ENCODE measurements at places on chromosomes 1 and 21.

DNA sequence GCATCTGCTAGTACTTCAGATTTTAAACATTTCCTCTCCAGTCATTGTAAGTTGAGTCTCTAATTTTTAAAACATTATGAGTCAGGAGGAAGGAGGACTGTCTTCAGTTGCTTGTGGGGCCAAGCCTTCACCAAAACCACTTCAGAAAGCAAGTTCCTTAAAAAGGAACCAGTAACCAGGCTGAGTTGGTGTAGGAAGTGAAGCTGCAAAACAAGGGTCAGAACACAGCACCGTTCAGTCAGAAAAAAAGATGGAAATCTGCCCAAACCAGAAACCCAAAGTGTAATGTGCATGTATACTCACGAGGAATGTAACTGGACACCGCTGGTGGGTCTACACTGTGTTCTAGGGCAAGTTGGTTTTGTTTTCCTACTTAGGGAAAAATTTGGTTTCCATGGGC is 402.1 kb downstream of the SETD4 start:
- DNase-seq, result no peak

GRCh38 chr1:30310966-30311742 is 412.2 kb downstream of the MATN1 start:
- no peak for DNase-seq

DNA sequence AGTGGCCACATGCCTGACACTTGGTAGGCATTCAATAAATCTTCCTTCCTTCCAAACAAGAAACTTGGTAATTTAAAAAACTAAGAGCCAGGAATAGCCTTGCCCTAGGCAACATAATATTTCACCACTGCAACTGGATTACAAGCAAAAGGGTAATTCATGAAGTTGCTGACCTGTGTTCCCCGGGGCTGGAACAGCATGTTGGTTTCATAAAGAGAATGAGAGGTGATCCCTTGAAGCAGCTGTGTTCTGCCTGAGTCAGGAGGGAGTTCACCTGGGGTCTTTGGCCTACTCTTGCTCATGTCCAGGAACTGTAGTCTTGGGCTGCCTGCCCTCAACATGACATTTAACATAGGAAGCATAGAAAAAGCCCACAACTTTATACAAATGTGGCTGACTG is 329.0 kb upstream of the DAB1 start:
- DNase-seq, result no peak

- DNase-seq, result no peak
These were observed 4.9 kb upstream of the CORT start for GRCh38 chr1:10444795-10445397.

GRCh38 chr1:228408869-228409805 is 2.5 kb upstream of the TRIM11 start:
- DNase-seq, result no peak

- no peak for DNase-seq
These were observed at the start of gene THEM5 for GRCh38 chr1:151853411-151853943. THEM5 (minus strand) TSS chr1:151853712; CDS start chr1:151853565, 147 bp downstream.

DNA sequence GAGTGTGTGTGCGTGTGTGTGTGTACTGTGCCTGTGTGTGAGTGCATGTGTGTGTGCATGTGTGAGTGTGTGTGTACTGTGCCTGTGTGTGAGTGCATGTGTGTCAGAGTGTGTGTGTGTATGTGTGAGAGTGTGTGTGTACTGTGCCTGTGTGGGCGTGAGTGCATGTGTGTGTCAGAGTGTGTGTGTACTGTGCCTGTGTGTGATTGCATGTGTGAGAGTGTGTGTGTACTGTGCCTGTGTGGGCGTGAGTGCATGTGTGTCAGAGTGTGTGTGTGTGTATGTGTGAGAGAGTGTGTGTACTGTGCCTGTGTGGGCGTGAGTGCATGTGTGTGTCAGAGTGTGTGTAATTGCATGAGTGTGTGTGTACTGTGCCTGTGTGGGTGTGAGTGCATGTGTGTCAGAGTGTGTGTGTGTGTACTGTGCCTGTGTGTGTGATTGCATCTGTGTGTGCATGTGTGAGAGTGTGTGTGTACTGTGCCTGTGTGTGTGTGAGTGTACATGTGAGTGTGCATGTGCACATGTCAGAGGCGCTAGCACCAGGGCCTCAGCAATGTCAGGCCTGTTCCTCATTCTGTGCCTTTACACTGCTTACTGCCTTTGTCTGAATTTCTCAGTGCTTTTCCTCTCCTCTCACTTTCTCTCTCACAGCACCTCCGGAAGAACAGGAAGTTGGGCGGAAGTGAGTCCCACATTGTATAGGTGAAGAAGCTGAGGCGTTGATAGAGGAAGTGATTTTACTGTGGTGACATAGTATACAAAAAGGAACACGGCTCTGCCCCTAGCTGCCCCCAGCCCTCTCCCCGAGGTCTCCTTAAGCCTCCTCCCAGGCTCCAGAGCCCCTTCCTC is 4.9 kb downstream of the SLC5A9 start:
- no peak for DNase-seq

DNA sequence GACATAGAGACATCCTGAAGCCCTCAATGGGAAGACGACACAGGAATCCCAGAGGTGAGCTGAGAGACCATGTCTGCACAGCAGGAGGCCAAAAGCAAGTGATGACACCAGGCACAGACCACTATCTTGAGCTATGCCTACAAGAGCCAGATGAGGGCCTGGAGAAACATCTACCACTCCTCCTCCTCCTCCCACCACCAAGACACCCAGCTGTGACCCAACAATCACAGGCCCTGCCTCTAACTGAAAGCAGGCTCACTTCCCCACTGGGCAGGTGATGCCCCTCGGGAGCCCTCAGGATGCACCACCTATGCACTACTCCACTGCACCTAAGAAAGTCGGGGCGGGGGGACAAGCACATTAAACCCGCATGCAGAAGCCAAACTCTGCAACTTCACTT is 16.5 kb downstream of the TADA1 start:
- no peak for DNase-seq

- DNase-seq, result no peak
These were observed 103.1 kb downstream of the TOMM20 start for GRCh38 chr1:235025422-235025984.

DNA sequence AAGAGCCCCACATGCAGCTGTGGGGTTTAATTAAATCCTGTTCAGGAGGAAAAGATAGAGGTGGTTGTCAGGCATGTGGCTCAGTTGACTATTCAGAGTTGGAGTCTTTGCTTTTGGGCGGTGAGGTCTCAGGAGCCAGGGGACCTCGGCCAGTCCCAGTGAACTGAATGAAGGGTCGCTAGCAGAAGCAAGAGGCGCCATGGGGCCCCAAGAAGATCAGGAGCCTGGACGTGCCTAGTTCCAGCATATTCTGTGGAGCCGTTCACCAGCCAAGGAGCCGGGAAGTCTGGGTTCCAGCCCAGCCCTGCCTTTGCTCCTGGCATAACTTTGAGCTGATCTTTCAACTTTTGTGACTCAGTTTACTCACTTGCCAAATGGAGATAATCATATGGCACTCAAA is 217.7 kb upstream of the IRF2BP2 start:
- DNase-seq, result no peak

GRCh38 chr1:223301371-223301770 is 62.6 kb downstream of the SUSD4 start:
- no peak for DNase-seq

DNA sequence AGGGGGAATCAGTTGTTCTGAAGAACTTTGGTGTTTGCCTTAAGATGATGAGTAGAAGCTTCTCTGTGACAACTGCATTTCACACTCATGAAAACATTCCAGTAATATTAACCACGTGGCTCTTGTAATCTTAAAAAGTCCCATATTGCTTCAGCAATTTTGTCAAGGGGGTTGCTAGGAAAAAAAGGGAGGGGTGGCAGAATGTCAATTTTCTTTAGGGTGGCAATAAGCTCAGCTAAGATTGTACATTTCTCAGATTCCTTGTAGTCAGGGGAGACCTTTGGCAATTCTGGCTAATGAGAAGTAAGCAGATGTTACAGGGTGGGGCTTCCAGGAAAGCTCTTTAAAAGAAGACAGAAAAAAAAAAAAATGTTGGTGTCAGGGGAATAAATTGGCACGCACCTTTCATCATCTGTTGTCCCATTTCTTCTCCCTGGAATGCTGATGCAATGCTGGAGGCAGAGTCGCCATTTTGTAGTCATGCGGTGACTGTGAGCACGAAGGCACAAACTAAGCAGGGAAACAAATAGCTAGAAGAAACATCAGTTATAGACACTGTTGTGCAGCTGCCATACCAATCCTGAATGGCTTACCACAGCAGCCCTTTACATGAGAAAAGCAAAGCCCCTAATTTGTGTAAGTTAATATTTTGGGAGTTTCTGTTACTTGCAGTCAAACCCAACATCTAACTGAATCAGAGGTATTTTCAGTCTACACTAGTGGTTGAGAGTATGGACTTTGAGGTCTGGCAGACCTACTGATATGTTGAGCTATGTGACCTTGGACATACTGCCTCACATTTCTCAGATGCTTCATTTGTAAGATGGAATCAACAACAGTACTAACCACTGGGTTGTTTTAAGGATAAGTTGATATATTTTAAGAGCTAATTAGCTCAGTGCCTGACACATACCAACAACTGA is 56.1 kb upstream of the MRPS6 start:
- DNase-seq, result no peak

- no peak for DNase-seq
These were observed 61.3 kb upstream of the WDR26 start for GRCh38 chr1:224495866-224496265.

DNA sequence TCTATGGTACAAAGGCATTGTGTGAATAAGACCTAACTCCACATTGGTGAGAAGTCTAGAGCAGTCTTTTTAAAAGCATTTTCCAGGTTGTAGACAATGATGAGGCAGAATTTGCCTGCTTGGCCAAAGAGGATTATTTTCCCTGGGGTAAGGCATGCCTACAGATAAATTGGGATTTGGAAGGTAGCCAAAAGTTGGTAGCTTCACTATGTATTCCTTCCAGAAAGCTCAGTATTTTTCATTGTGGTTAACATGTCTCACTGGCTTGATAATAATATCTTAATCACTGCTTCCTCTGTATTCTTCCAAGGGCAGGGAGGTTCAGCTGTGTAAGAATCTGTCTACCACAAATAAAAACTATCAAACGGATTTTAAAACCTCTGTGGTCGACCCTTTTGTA is 590.8 kb upstream of the PRMT6 start:
- no peak for DNase-seq

DNA sequence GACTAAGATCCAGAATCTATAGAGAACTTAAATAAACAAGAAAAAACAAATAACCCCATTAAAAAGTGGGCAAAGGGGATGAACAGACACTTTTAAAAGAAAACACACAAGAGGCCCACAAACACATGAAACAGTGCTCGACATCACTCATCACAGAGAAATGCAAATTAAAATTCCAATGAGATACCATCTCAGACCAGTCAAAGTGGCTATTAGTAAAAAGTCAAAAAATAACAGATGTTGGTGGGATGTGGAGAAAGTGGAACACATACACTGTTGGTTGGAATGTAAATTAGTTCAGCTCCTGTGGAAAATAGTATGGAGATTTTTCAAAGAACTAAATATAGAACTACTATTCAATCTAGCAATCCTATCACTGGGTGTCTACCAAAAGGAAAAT is 143.1 kb downstream of the IFI44 start:
- DNase-seq, result no peak

DNA sequence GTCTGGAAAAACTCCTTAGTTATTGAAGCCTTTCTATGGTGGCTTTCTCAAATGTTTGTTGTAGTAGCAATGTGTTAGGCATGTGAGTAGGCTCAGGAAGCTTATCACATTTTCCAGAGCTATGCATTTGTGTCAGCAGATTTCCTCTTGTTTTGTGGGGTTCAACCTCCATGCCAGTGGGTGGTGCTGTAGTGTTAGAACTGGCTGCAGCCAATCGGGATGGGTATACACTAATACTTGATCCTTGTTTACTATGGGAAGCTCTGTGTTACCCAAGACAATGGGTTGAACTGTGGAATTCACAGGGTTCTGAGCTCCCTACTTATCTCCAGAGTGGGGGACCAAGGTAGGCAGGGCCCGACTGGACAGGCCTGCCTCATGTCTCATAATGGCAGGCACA is 348.5 kb upstream of the ADAMTS5 start:
- no peak for DNase-seq

DNA sequence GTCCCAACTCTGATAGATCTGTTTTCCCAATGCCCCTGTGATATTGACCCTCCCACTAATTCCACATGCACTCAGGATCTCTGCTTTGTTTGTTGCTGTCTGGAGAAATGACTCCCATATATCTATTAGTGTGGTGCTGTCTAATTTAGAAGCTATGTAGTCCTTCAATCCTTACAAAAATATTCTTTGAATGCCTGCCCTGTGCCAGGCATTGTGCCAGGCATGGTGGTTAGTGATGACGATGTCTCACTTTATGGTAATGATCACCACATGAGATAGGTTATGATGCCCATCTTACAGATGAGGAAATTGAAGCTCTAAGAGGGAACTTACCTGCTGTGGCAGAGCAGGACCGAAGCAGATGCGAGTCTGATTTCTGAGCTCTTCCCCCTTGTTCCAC is 12.9 kb downstream of the MYOG start:
- no peak for DNase-seq

- no peak for DNase-seq
These were observed 616 bp downstream of the TAF12 start for GRCh38 chr1:28642056-28642846.

- DNase-seq, result no peak
These were observed 5.8 kb upstream of the IKBKE start for GRCh38 chr1:206464456-206464964.

- DNase-seq, result no peak
These were observed 1.1 kb downstream of the TMPRSS2 start for GRCh38 chr21:41506611-41507520.

DNA sequence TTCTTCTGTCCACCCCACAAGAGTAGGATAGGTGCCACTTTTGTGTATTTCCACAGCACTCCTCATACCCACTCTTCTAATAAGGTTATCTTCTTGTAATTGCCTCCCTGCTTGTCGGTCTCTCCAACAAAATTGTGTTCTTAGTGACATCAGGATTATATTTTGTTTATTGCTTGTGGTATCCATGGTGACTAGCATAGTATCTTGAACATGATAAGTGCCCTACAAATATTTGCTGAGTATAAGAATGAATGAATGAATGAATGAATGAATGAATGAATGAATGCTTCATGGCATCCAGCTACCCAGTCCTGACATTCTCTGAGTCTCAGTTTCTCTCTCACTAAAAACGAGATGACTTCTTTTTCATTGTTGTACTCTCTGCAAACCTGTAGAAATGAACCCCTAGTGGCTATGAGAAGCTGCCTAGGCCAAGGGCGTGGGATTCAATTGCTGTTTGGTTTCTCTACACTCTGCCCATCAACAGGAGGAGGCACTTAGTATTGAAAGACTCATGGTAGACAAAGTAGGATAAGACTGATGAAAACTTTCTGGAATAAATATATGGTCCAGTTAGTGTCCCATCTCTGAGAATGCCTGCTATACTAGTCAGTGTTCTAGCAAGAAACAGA is 121.0 kb downstream of the TMEM53 start:
- DNase-seq, result no peak
